SJSA1 (cell line): ENCODE measurements at places on chromosomes 1 and 21.

GRCh38 chr1:232938926-232939325, 11.5 kb upstream of the NTPCR start:
- no peak for DNase-seq

DNA sequence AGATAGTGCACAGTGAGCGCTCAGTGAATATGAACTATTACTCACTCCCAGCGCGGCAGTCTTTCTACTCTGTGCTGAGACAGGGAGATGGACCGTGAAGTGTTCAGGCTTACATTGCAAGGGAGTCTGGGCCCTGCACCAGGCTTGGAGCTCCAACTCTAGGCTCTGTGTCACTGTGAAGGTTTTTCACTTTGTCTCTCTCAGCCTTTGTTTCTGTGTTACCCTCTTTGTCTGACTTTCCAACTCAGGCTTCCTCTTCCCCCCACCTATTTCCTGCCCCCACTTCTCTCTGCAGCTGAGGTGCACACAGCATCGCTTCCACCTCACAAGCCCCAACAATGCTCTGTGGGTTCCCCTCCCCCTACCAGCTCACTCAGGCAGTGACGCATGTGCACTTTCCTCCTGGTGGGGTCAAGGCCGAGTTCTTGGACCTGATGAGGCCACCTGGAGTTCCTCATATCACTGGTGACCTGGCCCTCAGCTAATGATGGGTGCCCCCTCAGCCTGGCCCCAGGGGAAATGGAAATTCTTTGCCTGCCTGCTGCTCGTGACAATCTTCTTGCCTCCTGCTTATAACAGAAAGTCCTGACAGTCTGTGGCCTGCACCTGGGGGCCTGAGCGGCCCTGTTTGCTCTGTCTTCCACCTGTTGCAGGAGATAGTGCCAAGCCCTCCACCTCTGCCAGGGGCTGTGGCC, 1.1 kb upstream of the LCK start:
- no peak for DNase-seq

DNA sequence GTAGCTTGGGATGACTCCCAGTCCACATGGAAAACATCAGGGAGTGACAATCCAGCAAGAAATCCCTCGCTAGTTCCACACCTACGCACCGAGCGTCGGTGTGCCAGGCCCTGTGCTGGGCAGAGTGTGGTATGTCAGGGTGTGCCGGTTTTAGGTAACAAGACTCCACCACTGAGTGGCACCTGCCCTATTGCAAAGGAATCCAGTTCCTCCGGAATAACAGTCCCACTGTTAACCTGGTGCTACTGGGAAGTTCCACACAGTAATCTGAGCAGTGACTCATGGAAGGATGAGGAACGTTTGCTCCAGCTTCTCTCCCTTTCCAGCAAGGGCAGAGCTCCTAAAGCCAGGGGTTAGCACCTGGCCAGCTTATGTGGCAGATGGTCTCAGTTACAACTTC, 14.3 kb downstream of the RNF207 start:
- no peak for DNase-seq

DNA sequence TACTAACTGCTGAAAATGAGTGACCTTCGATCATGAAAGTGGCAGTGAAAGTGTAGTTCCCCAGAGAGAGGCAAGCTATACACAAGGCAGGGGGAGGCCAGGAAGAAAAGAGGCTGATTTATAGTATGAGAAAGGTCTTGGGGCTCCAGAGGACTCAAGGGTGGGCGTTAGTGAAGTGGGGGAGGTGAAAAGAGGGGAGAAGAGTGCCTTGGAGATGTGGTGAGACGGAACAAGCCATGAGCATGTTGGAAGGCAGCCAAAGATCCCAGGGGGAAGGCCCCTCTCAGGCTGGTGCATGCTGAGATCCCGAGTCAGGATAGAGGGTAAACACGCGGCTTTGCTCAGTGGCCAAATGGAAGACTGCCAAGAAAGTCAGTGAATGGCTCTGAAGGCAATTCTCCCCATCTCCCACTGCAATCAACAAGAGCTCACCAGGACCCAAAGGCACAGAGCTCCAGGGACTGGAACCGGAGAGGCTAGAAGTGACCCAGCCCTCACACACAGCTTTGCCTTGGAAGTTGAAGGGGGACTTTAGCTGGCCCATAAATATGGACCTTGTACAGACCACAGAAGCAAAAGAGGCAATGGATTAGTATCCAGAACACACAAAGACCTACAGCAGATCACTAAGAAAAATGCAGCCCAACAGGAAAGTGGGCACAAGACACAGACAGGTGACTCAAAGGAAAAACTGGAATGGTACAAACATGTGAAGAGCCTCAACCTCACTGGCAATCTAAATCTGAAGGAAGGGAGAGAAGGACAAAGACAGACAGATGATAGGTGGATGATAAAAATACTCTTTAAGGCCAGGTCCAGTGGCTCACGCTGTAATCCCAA, 49.6 kb downstream of the HSF2BP start:
- peak; percentile 84 for DNase-seq

DNA sequence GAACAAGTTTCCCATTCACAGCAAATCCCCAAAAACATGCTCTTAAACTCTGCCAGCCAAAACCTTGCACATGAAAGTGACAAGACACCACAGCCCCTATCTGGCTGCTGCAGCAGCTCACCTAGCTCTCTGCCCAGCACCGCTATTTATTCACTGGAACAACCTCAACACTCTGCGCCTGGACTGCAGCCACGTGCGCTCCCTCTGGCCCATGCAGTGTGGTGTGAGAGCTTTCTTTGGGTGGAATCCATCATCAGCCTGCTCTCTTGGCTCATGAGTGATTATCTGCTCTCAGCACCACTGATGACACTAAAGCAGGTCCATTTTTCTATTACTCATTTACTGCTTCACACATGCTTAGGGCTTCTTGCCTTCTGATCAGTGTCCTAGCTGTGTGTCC, 11.4 kb downstream of the KCNJ6 start:
- DNase-seq: no peak

DNA sequence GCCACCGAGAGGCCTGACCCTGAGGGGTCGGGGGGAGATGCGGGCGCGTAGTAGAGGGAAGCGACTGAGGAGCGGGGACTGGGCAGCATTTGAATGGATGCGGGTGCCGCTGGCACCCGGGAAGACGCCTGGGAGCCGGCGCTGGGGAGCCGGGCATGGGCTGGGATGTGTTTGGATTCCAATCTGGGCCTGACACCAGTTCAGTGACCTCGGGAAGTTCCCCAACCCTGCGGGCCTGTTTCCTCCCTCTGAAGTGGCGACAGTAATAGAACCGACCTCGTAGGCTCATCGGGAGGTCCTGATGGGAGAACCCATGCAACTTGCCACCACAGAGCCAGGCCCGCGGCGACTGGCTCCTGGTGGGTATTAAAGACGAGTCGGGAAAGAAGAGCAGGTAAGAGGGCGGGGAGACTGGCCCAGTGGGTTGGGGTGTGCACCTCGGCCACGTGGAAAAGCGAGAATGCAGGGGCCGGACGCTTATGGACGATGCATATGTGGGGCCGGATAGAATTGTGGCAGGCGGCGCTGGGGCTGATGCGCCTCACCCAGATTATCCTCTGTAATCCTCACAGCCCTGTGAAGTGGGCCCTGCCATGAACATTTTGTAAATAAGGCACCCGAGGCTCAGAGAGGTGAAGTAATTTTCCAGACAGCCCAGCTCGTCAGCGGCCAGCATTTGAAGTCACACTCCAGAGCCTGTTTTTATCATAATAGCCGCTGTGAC, 105.8 kb downstream of the SLC16A1 start:
- no peak for DNase-seq
